ENCODE measurements at places on chromosomes 16 and 17. TPM values are rescaled to one million over a fixed set of nuclear protein-coding genes. Genes with fewer than 3 reads are reported as not detected.

GRCh38 chr17:58277802-58278595 lies 2.7 kb downstream of the MPO start:
- DNase-seq = no peak

Gene KRT31
- 0.18 TPM for polyA plus RNA-seq

Gene SRCIN1
- polyA plus RNA-seq = 0.04 TPM

DNA sequence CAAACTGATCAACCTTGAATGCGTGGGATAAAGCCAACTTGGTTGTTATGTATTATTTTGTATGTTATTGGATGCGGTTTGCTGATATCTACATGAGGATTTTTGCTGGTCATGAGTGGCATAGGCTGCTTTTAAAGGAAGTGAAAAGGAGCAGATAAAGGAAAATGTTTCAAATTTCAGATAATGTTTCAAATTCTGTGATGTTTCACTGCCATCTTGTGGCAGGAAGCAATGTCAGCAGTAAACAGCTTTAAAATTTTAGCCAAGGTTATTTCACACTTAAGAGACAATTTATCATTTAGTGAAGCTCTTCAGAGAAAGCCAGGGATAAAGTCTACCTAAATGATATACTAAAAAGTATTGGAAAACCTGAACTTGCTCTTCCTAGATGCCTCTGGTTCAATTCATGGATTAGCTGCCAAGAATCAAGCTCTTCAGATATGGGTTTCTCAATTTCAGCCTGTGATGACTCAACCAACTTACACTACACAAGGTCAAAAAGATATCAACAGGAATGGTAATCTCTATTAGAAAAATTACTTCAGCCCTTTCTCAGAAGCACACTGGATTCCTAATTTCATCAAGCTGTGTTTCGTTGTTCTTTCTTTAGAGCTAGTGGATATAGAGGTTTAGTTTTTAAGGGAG lies 136.0 kb upstream of the C17orf78 start:
- DNase-seq = no peak

DNA sequence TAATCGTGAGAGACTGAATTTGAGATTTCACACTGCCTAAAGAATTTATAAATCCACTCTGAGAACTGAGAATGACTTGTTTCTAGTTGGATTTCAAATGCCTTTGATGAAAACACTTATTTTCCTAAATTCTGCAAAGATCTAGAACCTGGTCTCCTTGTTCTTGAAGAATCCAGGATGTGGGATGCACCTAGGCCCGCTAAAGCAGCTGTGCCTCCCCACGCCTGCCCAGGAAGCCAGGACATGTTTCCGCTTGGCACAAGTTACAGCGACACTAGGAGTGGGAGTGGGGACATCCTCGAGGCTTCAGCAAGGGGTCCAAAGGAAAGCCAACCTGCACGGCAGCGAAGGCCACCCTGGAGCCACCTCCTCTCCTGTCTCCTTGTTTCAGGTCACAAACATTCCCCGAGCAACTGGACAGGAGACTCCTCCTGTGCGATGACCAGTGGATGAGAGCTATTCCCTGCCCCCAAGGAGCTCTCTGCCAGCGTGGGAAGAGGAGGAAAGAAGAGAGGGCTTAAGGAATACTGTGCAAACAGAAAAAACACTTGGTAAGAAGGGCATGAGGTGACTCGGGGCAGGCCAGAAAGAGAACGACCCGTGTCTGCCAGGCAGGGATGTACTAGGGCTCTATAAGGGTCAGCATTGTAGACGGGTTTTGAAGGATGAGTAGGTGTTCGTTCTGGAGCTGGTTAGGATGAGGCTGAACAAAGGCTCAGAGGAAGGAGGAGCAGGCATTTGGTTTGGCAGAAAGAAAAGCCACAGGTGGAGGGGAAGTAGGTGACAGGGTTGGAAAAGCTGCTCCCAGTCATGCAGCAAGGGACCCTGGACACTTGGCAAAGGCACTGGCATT lies 11.1 kb downstream of the VAC14 start:
- DNase-seq = no peak

- DNase-seq = peak; percentile 68
Observed at GRCh38 chr17:10121971-10122707, 76.3 kb downstream of the GAS7 start.

- DNase-seq = no peak
Observed at GRCh38 chr16:56789360-56789759, 59.4 kb downstream of the NUP93 start.

Gene DNAI2
- polyA plus RNA-seq = not detected

All from psoas muscle (tissue), 8 donors.